ENCODE measurements at places on chromosomes 3 and 15. TPM values are rescaled to one million over a fixed set of nuclear protein-coding genes. Genes with fewer than 3 reads are reported as not detected.

DNA sequence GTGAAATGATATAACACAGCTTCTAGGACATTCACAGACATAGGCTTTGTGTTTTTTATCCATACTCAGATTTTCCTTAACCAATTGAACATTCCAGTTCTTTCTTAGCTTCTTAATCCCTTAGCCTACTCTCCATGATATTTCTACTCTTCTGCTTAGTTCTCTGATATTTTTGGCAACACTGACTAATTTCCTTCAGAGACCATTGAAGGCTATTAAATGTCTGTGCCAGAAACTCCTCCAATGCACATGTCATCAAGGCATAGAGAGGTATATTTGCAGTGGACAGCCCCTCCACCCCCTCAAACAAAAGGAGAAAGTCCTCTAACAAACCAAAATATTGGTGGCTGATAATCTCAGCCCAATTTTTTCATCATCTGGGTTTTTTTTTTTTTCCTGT, 105.9 kb upstream of the TSC22D2 start:
- no peak for DNase-seq

- no peak for DNase-seq
These were observed 16.9 kb downstream of the AMOTL2 start for GRCh38 chr3:134357261-134357913.

GRCh38 chr3:16290007-16290826, 25.2 kb downstream of the OXNAD1 start:
- DNase-seq, result peak; percentile 56

- DNase-seq, result no peak
These were observed 38.2 kb downstream of the SHQ1 start for GRCh38 chr3:72810063-72810462.

GRCh38 chr15:66749841-66750575, 48.0 kb downstream of the SMAD6 start:
- no peak for DNase-seq

GRCh38 chr15:96264351-96264798, 66.1 kb upstream of the NR2F2 start:
- DNase-seq, result peak; percentile 4

- DNase-seq, result no peak
These were observed 483.3 kb downstream of the TUSC7 start for GRCh38 chr3:117192888-117193287.

DNA sequence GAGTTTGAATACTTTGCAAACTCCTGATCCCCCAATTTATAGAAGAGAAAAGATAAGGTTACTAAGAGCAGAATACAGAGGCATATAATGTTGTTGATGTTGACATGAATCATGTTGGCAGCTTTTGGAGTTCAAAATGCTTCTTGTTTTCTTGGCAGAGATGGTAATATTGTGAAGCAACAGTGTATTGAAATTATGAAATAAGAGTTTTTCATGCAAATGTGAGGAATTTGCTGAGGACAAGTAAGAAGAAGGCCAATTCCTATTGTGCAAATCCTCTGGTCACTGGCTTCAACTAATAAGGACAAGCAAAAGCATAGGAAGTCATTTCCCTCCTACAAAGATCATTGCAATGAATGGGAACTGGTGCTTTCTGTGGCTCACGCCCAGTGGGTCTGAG, 126.9 kb upstream of the CHL1 start:
- DNase-seq, result no peak

GRCh38 chr3:15771444-15771843, 26.3 kb downstream of the ANKRD28 start:
- no peak for DNase-seq

- no peak for DNase-seq
These were observed 795 bp upstream of the SCAANT1 start for GRCh38 chr3:63912768-63913588.

DNA sequence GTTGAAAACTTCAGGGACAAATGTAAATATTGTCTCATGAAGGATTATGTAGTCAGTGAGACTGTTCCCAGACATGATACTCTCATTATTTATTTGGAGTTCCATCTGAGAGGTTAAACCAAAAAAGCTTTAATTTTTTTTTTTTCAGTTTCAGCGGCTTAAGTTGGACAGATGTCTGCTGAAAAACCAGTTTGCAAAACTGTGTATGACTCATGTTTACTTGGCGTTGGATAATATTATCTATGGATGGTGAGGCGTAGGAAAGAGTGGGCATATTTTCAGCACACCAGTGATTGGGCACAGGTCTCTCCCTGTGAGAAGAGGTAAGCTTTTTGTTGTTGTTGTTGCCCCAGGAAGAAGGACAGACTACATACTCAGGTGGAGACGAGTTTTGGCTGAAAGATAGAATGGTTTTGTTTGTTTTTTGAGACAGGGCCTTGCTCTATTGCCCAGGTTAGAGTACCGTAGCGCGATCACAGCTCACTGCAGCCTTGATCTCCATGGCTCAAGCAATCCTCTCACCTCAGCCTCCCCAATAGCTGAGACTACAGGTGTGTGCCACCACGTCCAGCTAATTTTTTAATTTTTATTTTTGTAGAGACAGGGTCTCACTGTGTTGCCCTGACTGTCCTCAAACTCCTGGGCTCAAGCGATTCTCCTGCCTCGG, 16.4 kb upstream of the ANXA2 start:
- no peak for DNase-seq

DNA sequence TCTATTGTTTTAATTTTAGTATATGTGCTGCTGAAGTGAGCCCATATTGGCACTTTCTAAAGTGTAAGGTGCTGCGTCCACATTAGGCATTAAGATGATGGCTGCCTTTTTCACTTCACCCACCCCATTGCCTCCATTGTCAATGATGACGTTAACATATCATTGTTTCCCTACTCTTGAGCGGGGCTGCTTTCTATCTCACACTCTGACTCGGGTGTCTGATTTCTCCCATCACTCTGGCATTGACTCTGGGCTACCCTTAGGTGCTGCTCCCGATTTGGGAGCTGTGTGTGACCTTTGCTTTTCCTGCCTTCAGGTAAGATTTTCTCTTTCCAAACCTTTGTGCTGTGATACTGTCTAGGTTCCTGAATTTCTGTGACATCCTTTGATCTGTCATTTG, 28.8 kb downstream of the CGNL1 start:
- no peak for DNase-seq

DNA sequence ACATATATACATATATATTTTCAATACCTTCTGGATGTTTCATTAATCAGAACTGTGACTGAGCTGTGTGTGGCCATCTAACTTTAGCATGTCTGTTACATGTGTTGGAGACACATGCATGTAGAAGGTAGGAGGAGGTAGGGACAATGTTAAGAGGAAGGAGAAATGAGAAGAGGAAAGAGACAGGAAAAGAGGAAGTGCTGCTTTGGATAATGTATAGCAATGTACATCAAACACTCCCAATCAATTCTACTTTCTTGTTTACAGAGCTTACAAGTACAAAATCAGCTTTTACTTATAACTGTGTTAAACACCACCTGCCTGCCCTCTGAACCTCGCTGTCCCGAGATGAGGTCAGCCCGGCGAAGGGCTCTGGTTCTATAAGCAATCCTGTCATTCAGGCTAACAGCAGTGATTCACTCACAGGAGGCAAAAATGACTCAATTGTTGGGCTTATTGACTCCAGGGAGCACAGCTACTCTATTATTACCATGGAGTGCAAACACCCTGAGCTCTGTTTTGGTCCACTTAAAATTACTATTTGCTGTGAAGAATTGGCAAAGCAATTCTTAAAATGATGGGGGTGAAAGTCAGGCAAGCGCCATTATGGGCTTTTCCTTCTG, 188.9 kb downstream of the MEIS2 start:
- DNase-seq, result no peak

- DNase-seq, result no peak
These were observed 110.3 kb upstream of the TMC3 start for GRCh38 chr15:81484086-81484955.

- DNase-seq, result no peak
These were observed 169.9 kb upstream of the ARHGEF26 start for GRCh38 chr3:153951276-153951675.

DNA sequence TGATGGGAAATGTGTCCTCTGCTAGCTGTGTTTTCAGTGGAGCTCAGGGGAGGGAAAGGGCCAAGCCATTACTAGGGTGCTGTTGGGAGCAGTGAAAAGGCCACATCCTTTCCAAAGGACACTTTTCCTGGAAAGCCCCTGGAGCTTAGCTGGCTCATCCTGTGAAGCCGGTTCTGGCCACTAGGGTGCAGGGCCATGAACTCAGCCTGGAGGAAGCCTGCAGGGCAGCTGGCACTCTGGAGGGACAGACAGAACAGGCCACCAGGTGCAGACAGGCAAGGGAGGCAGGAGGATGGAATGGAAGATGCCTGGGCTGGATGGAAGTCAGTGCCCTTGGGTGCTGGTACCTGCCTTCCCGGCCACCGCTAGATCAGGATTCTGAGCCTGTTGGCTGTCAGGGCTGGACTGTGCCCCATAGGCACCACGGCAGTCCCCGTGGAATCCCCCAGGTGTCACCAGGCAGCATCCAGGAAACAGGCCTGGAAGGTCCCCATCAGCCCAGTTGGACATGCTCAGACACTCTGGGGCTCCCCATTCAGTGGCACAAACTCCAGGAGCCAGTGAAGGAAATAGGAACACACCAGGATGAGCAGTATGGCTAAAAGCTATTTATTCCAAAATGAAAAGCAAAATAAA, 76.2 kb upstream of the C2CD4B start:
- no peak for DNase-seq

- DNase-seq, result no peak
These were observed 53.9 kb downstream of the RLBP1 start for GRCh38 chr15:89167267-89168176.

DNA sequence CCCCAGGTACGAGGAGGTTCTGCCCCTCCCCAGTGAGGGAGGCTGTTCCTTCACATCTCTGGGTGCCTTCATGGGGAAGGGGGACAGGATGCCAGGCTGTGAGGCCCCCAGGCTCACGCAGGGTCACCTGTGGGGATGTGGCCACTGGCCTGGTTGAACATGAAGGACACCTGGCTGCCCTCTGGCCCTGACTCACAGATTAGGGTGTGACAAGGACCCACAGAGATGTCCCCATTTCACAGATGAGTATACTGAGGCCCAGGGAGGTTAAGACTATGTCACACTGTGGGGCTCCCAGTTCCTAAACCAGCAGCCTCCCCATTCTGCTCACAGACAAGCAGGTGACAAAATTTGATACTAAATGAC, 42.4 kb downstream of the PCSK6 start:
- DNase-seq, result no peak

DNA sequence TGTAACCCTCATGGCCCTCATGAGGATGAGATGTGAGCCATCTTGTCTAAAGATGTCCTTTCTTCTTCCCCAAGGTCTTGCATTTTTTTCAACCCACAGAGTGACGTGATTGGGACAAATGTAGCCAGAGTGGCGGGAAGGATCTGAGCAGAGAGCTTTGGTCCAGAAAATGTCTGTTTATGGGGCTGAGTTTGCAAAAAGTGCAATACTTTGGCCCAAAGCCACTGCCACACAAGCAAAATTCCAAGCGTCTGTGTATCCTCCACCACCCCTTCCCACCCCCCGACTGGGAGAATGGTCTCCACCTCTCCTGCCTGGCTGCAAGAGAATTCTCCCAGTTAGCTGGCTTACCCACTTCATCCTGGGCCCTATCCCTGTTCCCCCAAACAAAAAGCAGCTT, 246.9 kb upstream of the LRIG1 start:
- no peak for DNase-seq

DNA sequence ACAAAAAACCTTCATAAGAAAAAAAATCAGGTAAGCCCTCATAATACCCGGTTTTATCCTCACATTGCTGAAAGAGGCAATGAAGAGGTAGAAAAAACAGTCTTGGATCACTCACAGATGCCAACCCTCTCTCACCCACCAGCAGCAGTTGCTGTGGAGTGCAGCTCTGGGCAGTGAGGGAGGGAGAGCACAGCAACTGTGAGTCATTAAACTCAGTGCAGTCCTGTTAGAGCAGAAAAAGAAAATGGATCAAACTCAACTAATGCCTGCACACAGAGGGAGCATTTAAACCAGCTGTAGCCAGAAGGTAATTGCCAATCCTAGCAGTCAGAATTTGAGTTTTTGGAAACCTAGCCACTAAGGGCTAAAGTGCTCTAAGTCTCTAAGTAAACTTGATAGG, 1050.6 kb upstream of the ALCAM start:
- no peak for DNase-seq

DNA sequence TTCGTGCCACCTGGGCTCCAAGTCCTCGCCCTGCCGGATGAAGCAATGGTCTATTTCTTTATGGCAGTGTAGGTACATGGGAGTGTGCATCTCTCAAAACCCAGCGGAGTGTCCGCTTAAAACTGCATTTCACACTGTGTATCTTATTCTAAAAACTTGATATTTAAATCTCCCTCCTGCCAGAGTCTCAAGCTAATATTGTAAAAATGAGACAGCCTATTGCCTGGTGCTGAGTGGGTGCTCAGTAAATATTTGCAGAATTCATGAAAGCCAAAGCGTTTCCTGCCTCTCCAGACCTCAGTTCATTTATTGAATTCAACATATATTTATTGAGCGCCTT, 330 bp upstream of the TBC1D2B start:
- DNase-seq, result no peak

- no peak for DNase-seq
These were observed 2.4 kb downstream of the RPL39L start for GRCh38 chr3:187136936-187137335.

- DNase-seq, result no peak
These were observed 322.1 kb downstream of the MEX3B start for GRCh38 chr15:81723701-81724100.

GRCh38 chr3:138081371-138082084, 33.9 kb downstream of the DZIP1L start:
- no peak for DNase-seq

C15orf40 gene
- total RNA-seq, result 19.7 TPM

GHRL gene
- 2.4 TPM for total RNA-seq

CHRNA7 gene
- 0.61 TPM for total RNA-seq

FOXB1 gene
- 0.05 TPM for total RNA-seq

UACA gene
- 11.0 TPM for total RNA-seq

ZNF662 gene
- total RNA-seq, result 2.8 TPM

GPR176 gene
- 2.9 TPM for total RNA-seq

SEMA6D gene
- 7.6 TPM for total RNA-seq

ROBO1 gene
- total RNA-seq, result 33.9 TPM

C15orf62 gene
- total RNA-seq, result 1.1 TPM

RBMS3 gene
- total RNA-seq, result 19.9 TPM

TMIE gene
- 0.85 TPM for total RNA-seq

IL20RB gene
- 0.94 TPM for total RNA-seq

CACNA2D3 gene
- total RNA-seq, result 1.8 TPM

FAM98B gene
- 6.3 TPM for total RNA-seq

NDN gene
- total RNA-seq, result 26.5 TPM

B3GNT5 gene
- 1.7 TPM for total RNA-seq

BMF gene
- total RNA-seq, result 28.5 TPM

GPR27 gene
- 0.05 TPM for total RNA-seq

DGKG gene
- 1.6 TPM for total RNA-seq

TM6SF1 gene
- 2.9 TPM for total RNA-seq

OSTN gene
- total RNA-seq, result under 0.01 TPM
